ENCODE measurements at places on chromosomes 5 and 9. TPM values are rescaled to one million over a fixed set of nuclear protein-coding genes. Genes with fewer than 3 reads are reported as not detected.

DNA sequence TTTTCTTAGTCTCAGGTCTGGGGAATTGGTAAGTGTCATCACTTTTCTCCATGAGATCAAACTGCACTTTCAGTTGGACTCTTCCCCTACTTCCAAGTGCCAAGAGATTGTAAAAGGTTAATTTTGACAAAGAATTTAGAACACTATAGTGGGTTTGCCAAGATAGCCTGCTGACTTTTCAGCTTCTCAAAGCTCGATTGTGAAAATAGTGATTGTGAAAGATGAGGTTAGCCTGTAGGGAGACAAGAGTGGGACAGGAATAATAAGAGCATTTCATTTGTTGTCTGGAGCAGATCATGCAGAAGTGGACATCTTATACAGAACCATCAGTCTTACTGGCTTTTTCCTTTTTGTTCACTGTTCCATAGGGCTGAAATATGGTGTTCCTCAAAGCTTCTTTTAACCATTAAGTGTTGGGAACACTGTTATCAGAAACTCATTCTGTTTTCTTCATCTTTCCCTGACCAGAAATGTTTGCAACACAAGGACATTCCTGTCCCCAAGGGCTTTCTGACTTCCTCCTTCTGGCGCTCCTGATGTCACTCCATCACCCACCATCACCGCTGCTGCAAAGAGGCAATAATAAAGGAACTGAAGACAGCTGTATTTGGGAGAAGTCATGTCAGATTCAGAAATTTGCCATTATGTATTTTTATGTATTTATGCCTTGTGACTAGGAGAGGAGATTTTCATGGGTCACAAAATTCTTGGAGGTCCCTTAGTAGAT lies 11.6 kb upstream of the SPTAN1 start:
- H3K4me3 ChIP-seq = no peak overlapping the region
- peaks cover 69% of the 10 kb centered on the region for H3K36me3 ChIP-seq
- DNase-seq = no peak
- H3K27me3 ChIP-seq = no peaks in the 10 kb centered on the region
- H3K27ac ChIP-seq = no peak overlapping the region
- H3K4me1 ChIP-seq = no peaks in the 10 kb centered on the region

The POU5F2 gene
- total RNA-seq = 5.0 TPM

DNA sequence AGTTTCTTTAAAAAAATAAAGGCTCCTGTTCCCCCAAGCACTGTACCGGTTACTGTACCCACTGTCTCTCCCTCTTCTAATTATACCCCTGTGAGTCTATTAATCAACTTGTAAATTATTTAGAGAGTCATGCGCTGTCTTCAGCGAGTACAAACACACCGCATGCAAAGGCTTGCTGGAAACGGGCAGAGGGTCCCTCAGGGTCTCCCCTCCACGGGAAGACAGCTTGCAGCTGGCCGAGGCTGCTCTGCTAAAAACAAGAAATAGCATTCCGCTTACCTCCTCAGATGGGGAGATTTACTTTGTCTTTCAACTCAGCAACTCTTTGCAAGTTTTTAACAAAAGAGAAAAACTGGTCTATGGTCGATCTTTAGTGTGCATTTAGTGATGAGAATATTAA lies 71.8 kb downstream of the AK8 start:
- no peak for DNase-seq
- no peaks in the 10 kb centered on the region for H3K4me1 ChIP-seq
- H3K27me3 ChIP-seq = peaks cover 4% of the 10 kb centered on the region
- no peak overlapping the region for H3K27ac ChIP-seq
- no peaks in the 10 kb centered on the region for H3K36me3 ChIP-seq
- H3K4me3 ChIP-seq = no peak overlapping the region

The ECSCR gene
- total RNA-seq = 24.8 TPM

The IL13 gene
- total RNA-seq = not detected

The FOXD4L4 gene
- not detected for total RNA-seq

DNA sequence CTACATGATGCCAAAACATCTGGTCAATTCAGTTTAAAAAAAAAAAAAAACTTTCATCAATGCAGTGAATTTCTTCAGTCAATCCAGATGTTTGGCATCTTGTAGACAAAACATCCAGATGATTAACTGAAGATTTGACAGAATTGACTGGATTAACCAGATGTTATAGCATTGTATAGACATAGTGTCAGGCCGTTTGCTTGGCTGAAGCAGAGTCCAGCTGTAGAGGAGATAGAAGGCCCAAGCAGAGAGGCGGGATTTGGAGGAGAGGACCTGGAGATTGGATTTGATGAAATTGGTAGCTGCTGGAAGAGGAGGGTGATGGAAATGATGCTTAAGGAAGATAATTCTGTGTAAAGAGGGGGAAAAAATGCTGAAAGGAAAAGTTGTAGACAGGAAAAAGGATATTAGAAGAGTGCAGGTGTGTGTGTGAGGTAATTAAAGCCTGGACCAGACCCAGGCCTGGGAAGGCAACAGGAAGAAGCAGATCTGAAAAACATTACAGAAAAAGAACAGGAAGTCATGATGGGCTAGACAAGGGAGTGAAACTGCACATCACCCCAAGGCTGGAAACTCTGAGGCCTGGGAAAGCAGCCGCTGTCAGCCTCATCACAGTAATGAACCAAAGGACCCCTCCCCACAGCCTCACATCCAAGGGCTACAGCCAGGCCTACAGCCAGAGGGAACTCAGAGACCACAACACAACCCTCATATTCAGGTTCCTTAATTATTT lies 258.3 kb downstream of the CWC27 start:
- no peaks in the 10 kb centered on the region for H3K36me3 ChIP-seq
- no peak overlapping the region for H3K27ac ChIP-seq
- no peak overlapping the region for H3K4me3 ChIP-seq
- DNase-seq = no peak
- H3K27me3 ChIP-seq = no peaks in the 10 kb centered on the region

- no peaks in the 10 kb centered on the region for H3K36me3 ChIP-seq
- H3K27me3 ChIP-seq = no peaks in the 10 kb centered on the region
- no peak overlapping the region for H3K27ac ChIP-seq
- H3K4me1 ChIP-seq = no peaks in the 10 kb centered on the region
- peak; percentile 3 for DNase-seq
Measured at GRCh38 chr9:93669958-93670207, 93.5 kb downstream of the PHF2 start.

The OGN gene
- total RNA-seq = 3.3 TPM

The PALM2AKAP2 gene
- total RNA-seq = not detected

DNA sequence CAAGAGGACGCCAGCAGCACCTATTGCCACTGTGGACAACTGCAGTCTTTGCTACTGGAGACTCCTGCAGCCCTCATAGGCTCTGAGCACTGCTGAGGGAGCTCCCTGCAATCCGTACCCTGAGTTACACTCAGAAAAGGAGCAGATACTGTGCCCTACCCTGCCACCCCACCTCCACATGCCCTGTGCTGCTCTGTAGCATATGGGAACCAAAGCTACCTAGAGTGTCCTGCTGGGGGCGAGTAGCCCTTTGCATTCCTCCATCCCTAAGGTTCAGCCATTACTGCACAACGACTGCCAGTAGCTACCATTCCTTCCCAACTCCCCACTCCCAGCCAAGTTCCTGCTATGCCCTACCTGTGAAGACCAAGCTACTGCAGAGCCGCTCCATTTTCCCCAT lies 90.2 kb upstream of the SNCAIP start:
- no peaks in the 10 kb centered on the region for H3K36me3 ChIP-seq
- H3K27me3 ChIP-seq = no peaks in the 10 kb centered on the region
- no peak for DNase-seq
- H3K27ac ChIP-seq = no peak overlapping the region
- no peaks in the 10 kb centered on the region for H3K4me1 ChIP-seq
- H3K4me3 ChIP-seq = no peak overlapping the region

The UBQLN1 gene
- total RNA-seq = 81.7 TPM

The AFAP1L1 gene
- total RNA-seq = 5.0 TPM

DNA sequence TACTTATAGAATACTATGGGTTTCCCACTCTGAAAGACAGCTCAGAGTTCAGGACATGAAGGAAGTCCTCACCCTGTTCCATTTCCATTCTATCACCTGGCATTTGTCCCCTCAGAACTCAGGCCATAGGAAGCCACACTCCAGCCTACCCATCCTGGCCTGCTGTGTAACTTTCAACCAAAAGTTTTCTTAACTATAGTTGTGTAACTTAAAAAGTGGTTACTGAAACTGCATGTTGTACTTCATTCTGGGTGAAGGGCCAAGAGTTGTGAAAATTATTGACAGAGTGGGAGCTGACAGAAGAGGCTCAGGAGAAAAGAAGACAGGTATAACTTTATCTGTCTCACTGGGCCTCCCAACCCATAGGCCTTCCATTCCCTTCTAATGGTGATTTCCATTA lies 212.5 kb downstream of the RAB3C start:
- H3K4me1 ChIP-seq = no peaks in the 10 kb centered on the region
- H3K4me3 ChIP-seq = no peak overlapping the region
- no peak overlapping the region for H3K27ac ChIP-seq

DNA sequence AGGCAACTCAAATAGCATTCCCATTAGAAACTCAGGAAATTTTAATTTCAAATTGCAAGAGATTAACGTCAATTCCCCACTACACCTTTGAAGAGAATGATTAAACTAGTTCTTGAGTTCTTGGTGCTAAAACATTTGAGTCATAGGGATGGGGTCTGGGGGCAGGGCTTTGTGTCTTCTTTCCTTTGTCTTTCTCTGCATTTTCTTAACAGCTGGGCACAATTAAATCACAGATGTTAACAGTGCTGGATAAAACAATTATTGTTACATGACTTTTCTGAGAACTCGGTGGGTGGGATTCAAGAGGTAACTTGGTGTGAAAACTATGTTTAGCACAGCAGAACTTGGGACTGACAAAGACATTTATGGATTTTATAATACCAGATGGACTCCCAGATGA lies 351.9 kb upstream of the TNC start:
- no peak overlapping the region for H3K27ac ChIP-seq
- no peaks in the 10 kb centered on the region for H3K27me3 ChIP-seq
- H3K36me3 ChIP-seq = no peaks in the 10 kb centered on the region
- no peaks in the 10 kb centered on the region for H3K4me1 ChIP-seq
- no peak overlapping the region for H3K4me3 ChIP-seq

DNA sequence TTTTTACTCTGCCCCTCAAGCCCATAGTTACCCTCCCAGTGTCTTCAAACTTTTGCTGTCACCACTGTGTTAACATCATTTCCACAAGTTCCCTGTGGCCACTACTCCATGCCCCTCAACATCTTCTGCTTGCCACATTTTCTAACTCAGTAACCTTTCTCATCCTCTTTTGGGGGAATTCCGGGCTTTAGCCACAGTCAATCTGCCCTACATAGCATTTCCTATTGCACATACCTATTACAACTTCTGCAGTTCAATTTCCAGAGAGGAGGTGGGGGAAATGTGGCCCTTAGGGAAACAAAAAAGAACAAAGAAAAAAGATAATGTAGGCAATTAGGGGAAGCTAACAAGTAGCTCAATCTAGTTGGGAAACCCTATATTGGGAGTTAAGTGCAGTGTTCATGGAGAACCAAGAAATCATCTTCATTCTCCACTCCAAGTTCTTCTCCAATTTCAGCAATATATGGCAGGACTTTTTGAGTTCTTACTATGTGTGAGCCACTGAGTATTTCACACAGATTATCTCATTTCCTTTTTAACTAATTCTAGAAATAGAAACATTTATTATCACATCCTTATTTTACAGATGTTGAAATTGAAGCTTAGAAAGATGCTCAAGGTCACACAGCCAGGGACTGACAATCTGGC lies 40.2 kb upstream of the LPAR1 start:
- H3K36me3 ChIP-seq = no peaks in the 10 kb centered on the region
- no peaks in the 10 kb centered on the region for H3K4me1 ChIP-seq
- DNase-seq = no peak

GRCh38 chr5:181215997-181216989 lies 6.8 kb upstream of the TRIM41 start:
- peak overlapping the region; percentile 40 for H3K4me3 ChIP-seq
- no peaks in the 10 kb centered on the region for H3K4me1 ChIP-seq
- no peaks in the 10 kb centered on the region for H3K27me3 ChIP-seq

- no peak overlapping the region for H3K4me3 ChIP-seq
- H3K36me3 ChIP-seq = no peaks in the 10 kb centered on the region
- H3K27me3 ChIP-seq = no peaks in the 10 kb centered on the region
Measured at GRCh38 chr9:36789886-36790285, 217.2 kb downstream of the MELK start.

GRCh38 chr5:61342071-61342501 lies 10.0 kb downstream of the ZSWIM6 start:
- DNase-seq = no peak
- H3K36me3 ChIP-seq = no peaks in the 10 kb centered on the region
- H3K27ac ChIP-seq = no peak overlapping the region
- H3K27me3 ChIP-seq = no peaks in the 10 kb centered on the region
- peaks cover 30% of the 10 kb centered on the region for H3K4me1 ChIP-seq

The PFN3 gene
- total RNA-seq = not detected

GRCh38 chr9:114238891-114239875 lies 83.7 kb upstream of the ORM1 start:
- no peaks in the 10 kb centered on the region for H3K36me3 ChIP-seq
- no peak overlapping the region for H3K27ac ChIP-seq
- H3K4me1 ChIP-seq = no peaks in the 10 kb centered on the region
- no peak overlapping the region for H3K4me3 ChIP-seq
- no peak for DNase-seq
- no peaks in the 10 kb centered on the region for H3K27me3 ChIP-seq

The UGT3A1 gene
- total RNA-seq = not detected

DNA sequence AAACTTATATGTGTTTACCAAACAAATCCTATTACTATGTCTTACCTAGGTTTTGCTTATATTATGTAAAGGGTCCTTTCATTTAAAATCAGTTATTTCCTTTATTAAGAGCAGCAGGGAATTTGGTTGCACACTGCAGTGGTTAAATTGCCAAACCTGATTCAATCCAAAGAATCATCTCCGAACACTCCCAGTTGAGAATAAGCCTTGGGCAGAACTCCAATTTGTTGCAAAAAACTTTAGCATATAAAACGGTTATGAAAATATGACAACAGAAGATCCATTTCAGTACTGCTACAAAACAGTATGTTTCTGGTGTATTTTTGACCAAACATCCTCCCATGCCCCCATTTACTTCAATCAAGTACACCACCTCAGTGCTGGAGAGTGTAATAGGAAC lies 587.0 kb upstream of the GRAMD2B start:
- H3K4me3 ChIP-seq = no peak overlapping the region
- H3K27ac ChIP-seq = no peak overlapping the region
- no peaks in the 10 kb centered on the region for H3K4me1 ChIP-seq
- H3K36me3 ChIP-seq = no peaks in the 10 kb centered on the region
- DNase-seq = no peak

GRCh38 chr5:178826216-178826615 lies 33.5 kb upstream of the ZNF354B start:
- no peaks in the 10 kb centered on the region for H3K4me1 ChIP-seq
- no peaks in the 10 kb centered on the region for H3K36me3 ChIP-seq
- H3K27me3 ChIP-seq = no peaks in the 10 kb centered on the region

GRCh38 chr5:157764531-157764930 lies 21.0 kb downstream of the LSM11 start:
- DNase-seq = no peak
- H3K4me3 ChIP-seq = no peak overlapping the region
- no peaks in the 10 kb centered on the region for H3K27me3 ChIP-seq
- H3K36me3 ChIP-seq = no peaks in the 10 kb centered on the region

GRCh38 chr5:168481330-168481788 lies 4.9 kb upstream of the RARS1 start:
- H3K4me3 ChIP-seq = no peak overlapping the region
- no peak for DNase-seq
- no peaks in the 10 kb centered on the region for H3K27me3 ChIP-seq
- no peak overlapping the region for H3K27ac ChIP-seq

Measured in Peyer's patch (tissue), 4 donors.